OCI-LY7 (cell line): ENCODE measurements at places on chromosomes 5 and 9. TPM values are rescaled to one million over a fixed set of nuclear protein-coding genes. Genes with fewer than 3 reads are reported as not detected.
A peak's percentile ranks its signal among the peaks of the same experiment; 100 is the strongest.

- peak; percentile 43 for DNase-seq
Observed at GRCh38 chr5:176837707-176838115, 27.4 kb downstream of the UNC5A start.

Gene RUSC2
- total RNA-seq, result not detected in 2 replicates

DNA sequence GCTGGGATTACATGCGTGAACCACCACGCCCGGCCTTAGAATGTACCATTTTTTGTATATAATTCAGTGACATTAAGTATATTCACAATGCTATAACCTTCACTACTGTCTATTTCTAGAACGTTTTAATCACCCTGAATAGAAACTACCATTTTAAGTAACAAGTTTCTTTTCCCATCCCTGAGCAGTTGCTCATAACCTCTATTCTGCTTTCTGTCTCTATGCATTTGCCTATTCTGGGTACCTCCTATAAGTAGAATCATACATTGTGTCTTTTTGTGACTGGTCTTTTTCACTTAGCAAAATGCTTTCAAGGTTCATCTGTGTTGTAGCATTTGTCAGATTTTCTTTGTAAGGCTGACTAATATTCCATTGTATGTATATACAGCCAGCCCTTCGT is 39.9 kb downstream of the DDX46 start:
- DNase-seq, result no peak

DNA sequence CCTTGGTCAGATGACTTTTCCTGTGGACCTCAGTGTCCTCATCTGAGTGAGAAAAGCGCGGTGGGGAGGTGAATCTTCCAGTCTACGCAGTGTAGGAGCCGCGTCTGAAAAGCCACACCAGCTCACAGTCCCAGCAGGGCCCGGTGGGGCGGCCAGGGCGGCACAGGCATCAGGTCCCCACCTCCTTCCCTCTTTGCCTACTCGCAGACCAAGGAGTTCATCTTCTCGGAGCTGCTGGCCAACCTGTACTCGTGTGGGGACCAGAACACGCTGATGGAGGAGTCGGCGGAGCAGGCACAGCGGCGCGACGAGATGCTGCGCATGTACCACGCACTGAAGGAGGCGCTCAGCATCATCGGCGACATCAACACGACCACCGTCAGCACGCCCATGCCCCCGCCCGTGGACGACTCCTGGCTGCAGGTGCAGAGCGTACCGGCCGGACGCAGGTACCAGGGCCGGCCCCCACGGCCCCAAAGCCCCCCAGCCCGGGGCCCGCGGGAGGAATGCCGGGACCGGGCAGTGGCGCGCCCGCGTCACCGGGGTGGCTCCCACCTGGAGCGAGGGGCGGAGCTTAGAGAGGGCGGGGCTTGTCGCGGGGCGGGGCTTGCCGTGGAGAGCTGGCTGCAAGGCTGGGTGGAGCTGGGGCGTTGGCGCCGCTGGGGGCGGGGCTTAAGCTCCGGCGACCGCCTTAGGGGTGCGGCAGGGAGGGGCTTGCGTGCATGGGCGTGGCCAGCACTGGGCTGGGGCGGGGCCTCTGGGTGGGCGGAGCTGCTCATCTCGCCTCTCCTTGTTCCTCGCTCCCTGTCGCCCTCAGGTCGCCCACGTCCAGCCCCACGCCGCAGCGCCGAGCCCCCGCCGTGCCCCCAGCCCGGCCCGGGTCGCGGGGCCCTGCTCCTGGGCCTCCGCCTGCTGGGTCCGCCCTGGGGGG is 25.6 kb downstream of the GOLGA2 start:
- DNase-seq, result peak; percentile 92

- DNase-seq, result no peak
Observed at GRCh38 chr5:118988866-118989180, 476 bp upstream of the DTWD2 start.

DNA sequence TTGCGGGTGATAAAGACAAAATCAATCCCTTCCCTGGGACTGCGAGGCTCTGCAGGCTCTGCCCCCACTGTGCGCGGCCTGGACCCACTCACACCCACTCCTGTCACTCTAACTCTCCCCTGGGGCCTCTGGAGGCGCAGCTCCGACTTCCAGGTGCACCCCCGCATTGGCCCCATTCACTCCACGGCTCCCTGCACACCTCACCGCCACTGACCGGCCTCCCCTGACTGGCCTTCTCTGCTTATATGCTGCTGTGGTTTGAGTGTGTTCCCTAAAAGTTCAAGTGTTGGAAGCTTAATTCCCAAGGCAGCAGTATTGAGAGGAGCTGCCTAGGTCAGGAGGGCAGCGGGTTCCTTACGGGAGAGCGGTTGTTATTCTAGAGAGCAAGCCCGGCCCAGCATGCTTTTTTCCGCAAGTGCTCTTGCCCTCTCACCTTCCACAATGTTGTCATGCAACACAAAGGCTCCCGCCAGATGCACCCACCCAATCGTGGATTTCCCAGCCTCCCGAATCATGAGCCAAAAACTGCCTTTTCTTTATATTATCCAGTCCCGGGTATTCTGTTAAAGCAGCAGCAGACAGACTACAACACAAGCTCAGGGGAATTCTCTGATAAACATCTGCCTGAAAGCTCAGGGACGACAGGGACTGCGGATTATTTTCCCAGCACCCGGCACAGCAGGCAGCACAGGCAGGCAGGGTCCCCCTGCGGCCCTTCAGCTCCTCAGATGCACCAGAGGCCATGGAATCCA is 73.5 kb upstream of the LRRTM2 start:
- DNase-seq, result no peak

Gene CCL27
- 0.42 and 0.68 TPM in 2 replicates for total RNA-seq

DNA sequence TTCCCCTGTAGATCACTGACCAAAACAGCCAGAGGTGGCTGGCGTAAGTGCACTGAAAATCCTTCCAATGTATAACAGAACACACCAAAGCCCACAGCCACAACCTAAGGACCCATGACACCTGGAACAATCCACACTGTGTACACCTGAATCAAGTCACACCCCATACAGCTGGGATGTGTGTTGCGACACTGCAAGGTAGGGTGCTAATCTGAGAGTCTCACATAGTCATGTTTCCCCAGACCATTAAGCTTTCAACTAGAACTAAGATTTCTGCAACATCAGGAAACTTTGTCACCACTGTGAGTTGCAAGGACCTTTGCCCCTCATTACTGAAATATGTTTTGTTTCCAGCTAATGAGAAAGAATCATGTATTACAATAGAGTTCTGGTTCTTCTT is 59.4 kb downstream of the MED27 start:
- DNase-seq, result no peak

Gene IL3
- not detected in 2 replicates for total RNA-seq

GRCh38 chr5:35826554-35826953 is 30.1 kb upstream of the IL7R start:
- DNase-seq, result no peak

DNA sequence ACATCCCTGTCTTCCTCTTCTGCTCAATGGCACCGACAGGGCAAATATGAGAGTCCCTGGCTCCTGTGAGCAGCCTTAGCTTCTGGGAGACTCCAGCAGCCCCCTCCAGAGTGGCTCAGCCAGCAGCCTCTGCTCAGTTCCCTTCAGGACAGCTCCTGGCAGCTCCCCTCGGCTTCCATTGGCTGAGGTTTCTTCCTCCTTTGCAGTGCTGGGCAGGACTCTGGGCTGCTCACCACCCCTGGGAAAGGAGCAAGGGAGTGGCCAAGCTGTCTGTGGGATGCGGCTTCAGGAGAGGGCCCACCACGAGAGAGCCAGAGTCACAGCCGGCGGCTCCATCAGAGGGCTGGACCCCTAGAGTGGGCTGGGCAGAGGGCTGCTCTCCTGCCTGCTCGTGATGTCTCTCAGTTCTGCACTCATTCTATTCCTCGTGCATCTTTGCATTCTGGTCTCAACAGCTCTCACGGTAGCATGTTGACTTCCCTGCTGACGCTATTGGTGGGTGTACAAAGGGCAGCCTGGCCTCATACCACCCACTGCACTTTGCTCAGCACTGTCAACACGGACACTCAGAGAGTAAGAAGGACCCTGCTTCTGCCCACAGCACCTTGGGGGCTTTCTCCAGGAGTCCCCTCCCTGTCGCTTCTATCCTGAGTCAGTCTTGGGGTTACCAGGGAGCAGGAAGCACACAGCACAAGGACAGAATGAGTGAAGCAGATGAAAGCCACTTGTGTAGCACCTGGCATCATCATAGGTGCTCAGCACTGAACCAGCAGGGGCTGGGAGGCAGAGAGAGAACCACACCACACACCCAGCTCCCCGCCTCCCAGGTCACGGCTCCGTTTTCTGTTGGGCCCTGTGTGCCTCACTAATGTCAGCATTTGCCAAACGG is 80.9 kb upstream of the ALDH1B1 start:
- no peak for DNase-seq

GRCh38 chr9:37575511-37575914 is 667 bp downstream of the FBXO10 start:
- peak; percentile 57 for DNase-seq

Gene PCDHB11
- not detected in 2 replicates for total RNA-seq

DNA sequence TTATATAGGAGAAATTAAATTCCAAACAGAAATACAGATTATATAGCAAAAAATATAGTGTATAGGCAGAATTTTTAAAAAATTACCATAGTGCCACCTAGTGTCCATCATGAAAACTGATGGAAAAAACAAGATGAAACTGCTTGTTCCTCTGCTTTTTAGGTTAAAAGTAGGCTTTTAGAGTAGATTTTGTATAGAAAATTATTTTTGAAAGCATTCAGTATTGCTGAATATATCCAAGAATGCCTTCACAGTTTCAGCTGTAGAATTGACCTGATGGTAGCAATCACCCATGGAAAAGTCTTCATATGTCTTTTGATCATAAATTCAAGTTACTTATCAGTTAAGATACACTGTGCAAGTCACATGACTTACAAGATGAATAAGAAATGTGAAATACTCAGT is 19.7 kb downstream of the RIOK2 start:
- peak; percentile 41 for DNase-seq

DNA sequence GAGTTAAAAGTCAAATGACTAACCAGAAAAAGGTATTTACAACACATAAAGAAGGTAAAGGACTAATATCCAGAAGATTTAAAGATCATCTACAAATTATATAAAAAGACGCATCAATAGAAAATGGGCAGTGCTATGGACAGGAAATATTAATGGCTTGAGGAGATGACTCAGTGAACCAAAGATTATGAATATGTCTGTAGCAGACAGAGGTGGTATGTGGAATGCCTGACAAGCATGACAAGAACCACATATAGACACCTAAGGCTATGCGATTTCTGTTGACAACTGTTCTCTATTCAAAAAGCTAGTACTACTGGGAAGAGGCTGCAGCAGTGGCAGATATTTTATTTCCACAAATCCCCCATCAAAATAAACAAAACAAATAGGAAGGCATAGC is 177.0 kb upstream of the SH3GL2 start:
- DNase-seq, result no peak

Gene GRIN3A
- total RNA-seq, result not detected in 2 replicates

GRCh38 chr5:58751222-58751837 is 168.5 kb downstream of the RAB3C start:
- DNase-seq, result no peak

DNA sequence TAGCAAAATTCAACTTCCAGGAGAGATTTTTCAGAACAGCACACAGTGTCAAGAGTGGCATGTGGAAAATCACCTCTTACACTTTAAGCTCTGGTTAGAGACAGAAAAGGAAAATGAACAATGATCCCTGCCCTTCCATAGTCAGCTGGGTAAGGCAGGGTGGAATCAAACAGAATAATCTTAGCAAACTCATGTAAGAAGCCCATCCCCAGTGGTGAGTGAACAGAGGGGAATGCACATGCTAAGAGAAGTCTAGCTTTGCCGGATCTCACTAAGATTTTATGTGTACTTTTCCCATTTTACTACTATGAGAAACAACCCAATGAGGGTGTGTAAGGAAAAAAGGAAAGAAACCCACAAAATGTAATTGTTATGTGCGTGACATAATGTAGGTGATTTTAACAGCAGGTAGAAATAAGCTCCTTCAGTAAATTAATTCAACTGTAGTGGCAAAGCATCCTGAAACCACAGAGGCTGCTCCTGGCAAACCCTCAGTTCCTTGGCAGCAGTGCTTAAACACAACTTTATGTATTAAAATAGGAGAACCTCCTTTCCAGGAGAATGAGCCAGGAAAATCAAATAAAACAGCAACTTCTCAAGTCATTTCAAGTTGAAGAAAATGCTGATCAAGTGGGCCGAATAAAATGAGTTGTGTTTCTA is 366.0 kb upstream of the TRPC7 start:
- no peak for DNase-seq

Gene ZBTB6
- total RNA-seq, result 8.4 and 9.4 TPM in 2 replicates

DNA sequence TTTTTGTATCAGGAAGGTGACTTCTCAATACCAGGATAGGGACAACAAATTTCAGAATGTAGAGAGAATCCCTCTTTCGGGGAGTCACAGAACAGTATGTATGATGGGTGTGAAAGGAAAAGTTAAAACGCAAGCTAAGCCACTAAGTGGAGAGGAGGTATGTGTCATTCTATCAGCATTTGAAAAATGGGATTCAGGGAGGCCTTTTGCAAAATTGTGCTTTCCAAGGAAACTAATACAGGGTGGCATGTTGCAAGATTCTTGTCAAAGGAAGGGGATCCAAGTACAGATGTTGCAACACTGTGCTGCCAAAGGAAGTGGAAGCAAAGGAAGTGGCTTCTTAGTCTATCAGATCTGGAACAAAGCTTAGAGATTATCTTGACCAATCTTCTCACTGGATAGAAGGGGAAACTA is 12.6 kb upstream of the TNIP1 start:
- no peak for DNase-seq

DNA sequence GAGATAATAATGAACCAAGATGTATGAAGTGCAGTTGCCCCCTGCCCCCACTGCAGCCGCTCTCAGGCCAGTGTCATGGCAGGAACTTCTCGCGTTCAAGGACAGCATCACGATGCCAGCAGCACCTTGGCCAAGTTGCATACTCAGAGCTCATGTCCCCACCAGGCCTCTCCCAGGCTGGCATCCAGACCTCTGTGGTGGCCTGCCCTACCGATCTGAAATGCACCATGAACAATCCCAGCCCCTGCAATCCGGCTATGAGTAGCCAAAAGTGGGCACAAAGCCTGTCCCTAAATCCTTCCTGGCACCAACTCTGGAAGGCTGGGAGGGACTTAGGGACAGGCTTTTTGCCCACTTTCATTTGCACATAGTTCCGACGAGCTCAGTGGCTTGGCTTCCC is 140.9 kb downstream of the PAX5 start:
- DNase-seq, result no peak

Gene MAP1B
- 0.06 TPM in 1 of 2 replicates, not detected in the other for total RNA-seq

Gene IL33
- not detected in 2 replicates for total RNA-seq

GRCh38 chr5:43006424-43007202 is 33.5 kb downstream of the ANXA2R start:
- no peak for DNase-seq

Gene MAPK9
- total RNA-seq, result 42.1 and 45.7 TPM in 2 replicates

Gene LEAP2
- total RNA-seq, result 5.4 and 5.6 TPM in 2 replicates

Gene CATSPER3
- 0.61 and 1.0 TPM in 2 replicates for total RNA-seq

DNA sequence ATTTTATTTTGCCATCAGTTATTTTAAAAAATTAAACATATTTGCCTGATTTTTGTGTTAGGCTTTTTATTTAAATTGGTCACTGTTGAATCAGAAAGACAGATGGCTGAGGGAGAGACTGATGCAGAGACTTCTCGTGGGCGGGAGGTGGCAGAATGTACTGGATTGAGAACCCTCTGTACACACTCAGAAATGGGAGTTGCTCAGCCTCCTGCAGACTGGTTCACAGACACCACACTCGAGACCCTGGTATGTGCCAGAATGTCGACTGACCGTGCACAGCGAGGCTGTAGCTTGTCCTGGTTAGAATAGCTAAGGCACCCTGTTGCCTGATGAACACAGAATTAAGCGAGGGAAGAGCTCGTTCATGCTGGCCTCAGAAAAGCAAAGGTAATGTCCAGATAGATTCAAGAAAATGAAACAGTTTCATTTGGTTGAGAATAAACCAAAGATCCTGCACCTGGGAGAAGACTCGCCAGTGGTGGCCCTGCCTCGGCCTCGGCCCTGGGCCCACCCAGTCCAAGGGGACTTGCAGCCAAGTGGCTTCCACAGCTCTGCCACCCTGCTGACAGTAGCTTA is 71.3 kb upstream of the OTULINL start:
- DNase-seq, result peak; percentile 13
